Globus pallidus (tissue), 1 donor: ENCODE measurements at places on chromosomes 7 and 10.
A peak's percentile ranks its signal among the peaks of the same experiment; 100 is the strongest.

GRCh38 chr7:78218876-78219275 lies 420.3 kb downstream of the PHTF2 start:
- DNase-seq, result no peak

DNA sequence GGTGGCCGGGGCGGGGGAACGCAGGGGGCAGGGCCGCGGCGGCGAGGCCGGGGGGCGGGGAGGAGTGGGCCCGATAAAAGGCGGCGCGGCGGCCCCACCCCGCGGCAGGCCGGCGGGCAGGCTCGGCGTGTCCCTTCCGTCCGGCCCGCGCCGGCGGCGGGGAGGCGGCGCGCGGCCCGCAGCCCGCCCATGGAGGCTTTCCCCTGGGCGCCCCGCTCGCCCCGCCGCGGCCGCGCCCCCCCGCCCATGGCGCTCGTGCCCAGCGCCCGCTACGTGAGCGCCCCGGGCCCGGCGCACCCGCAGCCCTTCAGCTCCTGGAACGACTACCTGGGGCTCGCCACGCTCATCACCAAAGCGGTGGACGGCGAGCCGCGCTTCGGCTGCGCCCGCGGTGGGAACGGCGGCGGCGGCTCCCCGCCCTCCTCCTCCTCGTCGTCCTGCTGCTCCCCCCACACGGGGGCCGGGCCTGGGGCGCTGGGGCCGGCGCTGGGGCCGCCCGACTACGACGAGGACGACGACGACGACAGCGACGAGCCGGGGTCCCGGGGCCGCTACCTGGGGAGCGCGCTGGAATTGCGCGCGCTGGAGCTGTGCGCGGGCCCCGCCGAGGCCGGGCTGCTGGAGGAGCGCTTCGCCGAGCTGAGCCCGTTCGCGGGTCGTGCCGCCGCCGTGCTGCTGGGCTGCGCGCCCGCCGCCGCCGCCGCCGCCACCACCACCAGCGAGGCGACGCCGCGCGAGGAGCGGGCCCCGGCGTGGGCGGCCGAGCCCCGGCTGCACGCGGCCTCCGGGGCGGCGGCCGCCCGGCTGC lies at the start of gene NANOS1:
TSS of gene NANOS1 (plus strand) at position 102 of the 808 bp plus-strand sequence. CDS start at position 190, 88 bp downstream.
- no peak for DNase-seq

DNA sequence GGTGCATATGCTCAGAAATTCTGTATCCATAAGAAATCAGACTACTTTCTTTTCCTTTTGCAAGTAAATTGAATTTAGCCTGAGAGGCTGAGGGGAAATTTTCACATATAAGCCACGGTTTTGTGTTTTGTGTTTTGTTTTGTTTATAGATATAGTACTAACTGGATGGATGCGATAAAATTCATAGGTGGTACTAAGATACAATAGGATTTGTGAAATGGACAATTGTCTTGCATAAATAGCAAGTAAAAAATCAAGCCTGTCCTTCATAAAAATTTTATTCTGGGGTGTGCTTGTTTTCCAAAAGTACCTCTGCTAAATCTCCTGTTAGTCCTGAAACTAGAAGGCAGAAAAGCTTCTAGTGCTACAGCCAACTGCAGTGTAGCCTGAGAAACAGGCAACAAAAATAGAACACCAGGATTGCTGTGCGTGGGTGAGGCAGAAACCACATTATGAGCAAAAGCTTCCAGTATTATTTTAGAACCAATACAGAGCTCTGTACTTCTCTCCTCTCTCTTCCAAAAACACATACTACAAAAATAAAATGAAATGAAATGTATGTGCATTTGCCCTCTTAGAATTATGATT lies 634 bp upstream of the HDAC9 start:
- DNase-seq, result peak; percentile 69

- DNase-seq, result no peak
Measured at GRCh38 chr10:62623223-62623622, 181.3 kb upstream of the ADO start.

GRCh38 chr10:89428877-89429276 lies 14.5 kb downstream of the IFIT5 start:
- DNase-seq, result no peak

DNA sequence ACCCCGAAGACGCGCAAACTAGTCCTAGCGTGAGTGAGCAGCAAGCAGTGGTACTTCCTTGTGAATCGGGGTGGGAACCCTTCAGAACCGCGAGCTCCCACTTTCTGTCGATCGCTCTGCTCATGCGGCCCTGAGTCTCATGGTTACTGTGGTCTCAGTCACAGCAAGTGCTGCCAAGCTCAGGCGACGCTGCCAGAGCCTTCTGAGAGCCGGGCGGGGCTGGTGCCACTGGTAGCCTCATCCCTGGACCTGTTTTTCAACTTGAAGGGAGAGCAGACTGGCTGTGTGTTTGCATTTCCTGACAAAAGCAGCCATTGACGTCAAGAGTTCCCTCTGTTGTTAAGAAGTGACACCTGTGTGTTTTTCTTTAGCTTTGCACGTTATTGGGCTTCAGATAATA lies 32.9 kb upstream of the BHLHA15 start:
- DNase-seq, result peak; percentile 76

DNA sequence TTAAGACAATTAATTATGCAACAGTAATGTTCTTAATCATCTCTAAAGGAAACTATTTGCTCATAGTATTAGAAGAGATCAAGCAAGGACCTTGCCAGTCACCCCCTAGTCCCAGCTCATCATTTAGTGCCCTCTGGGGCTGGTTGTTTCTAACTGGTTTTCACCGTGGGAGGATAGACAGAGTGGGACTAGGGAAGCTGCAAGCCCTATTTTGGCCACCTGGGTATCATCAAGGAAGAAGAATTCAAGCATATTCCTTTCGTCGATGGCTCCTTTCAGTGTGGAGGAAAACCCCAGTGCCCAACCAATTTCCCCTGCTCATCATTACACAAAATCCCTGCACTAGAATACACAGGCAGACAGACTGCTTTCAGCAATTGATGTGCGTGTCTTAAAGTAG lies 30.6 kb upstream of the FGFR2 start:
- DNase-seq, result no peak

- no peak for DNase-seq
Measured at GRCh38 chr10:103448746-103449145, 3.4 kb downstream of the CALHM2 start.

DNA sequence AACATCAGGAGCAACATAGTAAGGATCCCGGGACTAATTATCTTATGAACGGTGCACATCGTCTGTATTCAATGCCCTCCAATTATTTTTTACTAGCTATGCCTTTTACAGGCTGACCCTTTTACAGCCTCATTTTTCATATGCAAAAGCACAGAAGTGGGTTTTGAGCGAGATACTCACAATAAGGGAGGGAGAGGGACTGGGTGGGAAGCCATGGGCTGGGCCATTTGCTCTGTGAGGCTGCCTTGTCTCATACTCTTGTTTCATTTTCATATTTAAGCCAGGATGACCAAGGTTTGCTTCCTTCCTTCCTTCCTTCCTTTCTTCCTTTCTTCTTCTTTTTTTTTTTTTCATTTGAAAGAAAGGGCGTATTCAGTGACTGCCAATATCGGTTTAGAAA lies 259.3 kb downstream of the TRIL start:
- no peak for DNase-seq

DNA sequence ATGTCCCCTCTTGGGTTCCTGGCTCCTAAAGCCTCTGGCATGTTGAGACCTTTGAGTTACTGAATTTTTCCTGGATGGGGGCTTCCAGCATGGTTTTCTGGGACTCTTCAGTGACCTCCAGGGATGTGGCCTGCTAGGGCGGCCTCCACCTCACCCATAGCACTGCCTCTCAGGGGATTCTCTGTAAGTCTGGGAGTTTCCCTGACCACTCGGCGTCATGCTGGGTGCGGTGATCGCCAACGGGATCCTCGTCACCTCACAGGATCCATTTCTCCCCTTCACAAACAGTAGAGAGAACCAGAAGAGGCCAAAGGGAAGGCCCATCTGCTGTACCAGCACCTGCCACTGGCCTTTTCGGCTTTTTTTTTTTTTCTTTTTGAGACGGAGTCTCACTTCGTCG lies 84.3 kb downstream of the NPTX2 start:
- no peak for DNase-seq

DNA sequence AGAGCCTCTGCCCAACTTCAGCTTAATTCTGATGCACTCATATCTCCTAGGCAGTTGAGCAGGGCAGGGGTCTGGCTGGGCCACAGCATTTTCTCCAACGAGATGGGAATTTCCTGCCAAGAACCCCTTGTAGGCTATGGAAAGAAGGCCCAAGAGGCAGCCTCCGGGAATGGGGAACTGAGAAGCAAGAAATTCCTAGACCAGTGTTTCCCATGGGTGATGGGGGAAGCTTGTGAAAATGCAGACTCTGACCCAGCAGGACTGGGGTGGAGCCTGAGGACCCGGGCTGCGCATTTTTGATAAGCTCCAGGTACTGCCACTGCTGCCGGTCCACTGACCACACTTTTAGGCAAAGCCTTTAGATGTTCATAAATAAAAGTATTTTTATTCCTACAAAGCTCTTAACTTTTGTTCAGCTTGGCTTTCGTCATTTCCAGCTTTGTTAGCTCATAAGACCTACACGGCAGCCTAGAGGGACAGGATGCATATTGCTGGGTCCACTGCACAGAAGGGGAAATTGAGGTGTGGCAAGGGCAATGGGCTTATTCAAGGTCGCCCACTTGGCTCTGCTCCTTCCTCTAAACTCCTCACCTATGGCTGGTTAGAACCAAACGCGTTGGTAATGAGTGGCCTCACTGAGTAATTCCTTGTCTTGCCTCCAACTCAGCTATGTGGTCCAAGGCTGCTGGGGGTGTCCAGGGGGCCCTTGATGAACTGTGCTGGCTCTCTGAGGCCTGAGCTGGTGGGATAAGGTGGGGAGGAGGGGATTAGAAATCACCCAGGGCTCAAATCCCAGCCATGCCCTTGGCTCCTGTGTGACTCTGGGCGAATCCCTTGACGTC lies 29.5 kb downstream of the ZCCHC24 start:
- DNase-seq, result no peak

DNA sequence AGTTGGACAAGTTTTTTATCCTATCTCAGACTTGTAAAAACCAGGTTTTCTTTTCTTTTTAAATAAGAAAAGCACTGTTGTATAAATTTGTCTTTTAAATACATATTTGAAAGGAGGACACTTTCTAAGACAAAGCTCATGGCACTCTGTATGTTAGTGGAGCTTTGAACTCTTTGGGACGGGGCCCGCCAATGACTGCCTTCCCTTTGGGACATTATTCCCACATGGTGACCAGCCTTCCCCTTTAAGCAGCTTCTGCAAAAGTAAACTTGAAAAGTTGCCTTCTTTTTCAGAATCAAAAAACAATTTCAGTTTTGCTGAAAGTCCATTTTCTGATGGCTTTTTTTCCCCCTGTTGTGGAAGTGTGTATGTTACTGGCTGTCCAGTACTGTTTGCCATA lies 1.8 kb downstream of the CUX1 start:
- DNase-seq, result no peak

DNA sequence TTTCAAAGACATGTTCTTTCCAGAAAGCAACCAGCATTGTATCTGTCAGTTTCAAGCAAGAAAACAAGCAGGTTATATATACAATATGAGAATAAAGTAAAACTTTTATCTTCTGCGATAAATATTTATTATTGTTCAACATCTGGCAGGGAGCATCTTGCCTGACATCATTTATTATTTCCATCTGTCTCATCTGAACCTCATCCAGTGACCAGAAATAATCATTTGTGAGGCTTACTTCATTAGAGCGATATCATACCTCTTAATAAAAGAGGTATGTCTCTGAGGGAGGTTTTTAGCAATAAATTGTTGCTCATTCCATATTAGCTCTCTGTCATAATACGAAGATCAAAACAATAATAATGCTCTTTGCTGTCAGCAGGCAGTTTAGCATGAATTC lies 226.1 kb downstream of the CDC14C start:
- DNase-seq, result no peak

DNA sequence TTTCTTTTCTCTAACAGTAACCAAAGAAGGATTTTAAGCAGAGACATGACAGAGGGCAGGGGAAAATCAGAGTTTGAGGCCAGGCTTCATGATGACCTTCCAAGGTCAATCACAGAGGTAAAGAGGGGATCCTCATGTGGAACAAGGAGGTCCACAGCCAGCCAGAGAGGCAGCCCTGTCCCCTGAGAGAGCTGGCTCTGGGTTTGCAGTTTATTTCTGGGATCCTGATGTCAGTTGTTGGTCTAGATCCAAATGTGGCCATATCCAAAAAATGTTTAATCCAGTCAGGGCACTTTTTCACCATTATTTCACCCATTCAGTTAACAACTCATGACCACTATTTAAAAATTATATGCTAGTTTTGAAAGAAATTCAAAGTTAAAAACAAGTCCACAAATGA lies 45.6 kb downstream of the GPR141 start:
- no peak for DNase-seq

- peak; percentile 5 for DNase-seq
Measured at GRCh38 chr7:114519240-114519639, 104.6 kb downstream of the FOXP2 start.

- DNase-seq, result peak; percentile 98
Measured at GRCh38 chr10:102055647-102056419, at the start of gene ARMH3. TSS of gene ARMH3 (minus strand) at chr10:102056173. CDS start at chr10:102040114, 16,059 bp downstream.

DNA sequence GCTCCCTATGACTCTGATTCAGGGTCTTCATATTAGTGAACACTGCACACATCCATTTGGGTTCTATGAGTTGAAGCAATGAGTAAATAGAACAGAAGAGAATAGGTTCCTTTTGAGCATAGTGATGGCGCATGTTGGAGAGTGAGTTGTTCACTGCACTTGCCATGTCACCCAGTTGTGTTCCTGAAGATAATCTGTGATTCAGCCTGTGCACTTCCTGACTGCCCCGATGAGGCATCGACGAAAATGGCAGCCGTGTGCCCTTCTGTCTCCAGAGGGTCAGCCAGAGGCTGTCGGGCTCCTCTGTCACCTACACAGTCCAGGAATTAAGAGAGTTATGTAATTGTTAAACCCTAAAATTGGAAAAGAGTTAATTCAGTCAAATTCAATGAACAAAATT lies 94.7 kb downstream of the GALNT11 start:
- no peak for DNase-seq

- no peak for DNase-seq
Measured at GRCh38 chr10:124721330-124722045, 22.7 kb downstream of the FAM53B start.

DNA sequence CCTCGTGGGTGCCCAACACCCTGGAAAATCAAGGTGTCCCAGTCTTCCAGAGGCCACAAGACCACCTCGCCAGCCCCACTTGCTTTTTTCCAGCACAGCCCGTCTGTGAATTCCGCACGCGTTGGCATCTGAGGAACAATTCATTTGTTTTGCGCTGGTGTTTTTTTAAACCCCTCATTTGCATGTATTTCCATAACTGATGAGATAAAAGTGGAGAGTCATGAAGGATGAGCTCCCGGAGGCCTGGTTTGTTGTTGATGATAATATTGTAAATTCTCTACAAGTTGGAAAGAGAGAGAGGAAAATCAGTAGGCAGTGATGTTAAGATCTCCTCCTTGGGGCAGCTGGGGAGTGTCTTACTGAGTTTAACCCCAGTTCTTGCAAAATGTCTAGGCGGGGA lies 34.6 kb downstream of the SLC29A3 start:
- DNase-seq, result no peak
